LNCaP clone FGC (cell line): ENCODE measurements at places on chromosomes 12 and 14.

GRCh38 chr12:40194846-40195245 is 30.0 kb upstream of the LRRK2 start:
- no peak for DNase-seq

DNA sequence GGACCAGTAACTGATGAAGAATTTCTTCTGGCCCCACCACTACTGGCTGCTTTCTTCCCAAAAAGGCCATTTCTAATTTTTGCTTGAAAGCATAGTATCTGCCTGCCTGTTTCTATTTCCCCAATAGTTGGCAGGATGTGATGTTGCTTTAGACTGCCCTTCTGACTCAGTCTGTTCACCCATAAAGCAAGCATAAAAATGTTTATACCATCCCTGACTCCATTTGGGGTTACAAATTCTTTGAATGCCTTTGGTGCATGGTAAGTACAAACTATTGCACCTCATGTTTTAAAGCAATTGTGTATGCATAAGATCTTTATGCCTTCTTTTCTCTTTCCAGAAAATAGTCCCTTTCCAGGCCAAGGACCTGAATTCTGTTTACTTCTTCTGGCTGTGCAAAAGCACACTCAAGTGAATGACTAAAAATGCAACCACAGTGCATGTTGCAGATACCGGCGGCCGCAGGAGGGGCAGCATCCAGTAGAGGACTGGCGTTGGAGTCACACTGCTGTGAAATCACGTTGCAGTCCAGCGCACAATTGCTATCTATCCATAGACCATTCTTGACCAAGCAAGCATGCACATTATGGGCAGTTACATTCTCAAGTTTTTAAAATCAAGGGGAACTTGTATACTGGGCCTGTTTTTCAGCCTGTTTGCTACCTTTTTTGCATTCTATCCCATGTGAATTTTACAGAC is 82.4 kb downstream of the SLC5A8 start:
- no peak for DNase-seq

DNA sequence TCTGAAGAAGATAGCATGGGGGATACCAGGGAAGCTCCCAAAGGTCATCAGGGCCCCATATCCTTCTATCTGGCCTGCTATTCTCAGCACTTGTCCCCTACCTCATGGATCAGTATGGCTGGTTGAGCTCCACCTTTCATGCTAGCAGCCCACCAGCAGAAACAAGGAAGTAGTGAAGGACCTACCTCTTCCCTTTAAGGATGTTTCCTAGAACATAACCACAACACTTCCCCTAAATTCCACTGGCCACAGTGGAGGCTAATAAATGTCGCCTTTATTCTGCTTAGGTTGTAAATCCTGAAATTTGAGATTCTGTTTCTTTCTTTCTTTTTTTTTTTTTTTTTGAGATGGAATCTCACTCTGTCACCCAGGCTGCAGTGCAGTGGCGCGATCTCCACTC is 128.6 kb upstream of the PARP11 start:
- DNase-seq, result no peak

DNA sequence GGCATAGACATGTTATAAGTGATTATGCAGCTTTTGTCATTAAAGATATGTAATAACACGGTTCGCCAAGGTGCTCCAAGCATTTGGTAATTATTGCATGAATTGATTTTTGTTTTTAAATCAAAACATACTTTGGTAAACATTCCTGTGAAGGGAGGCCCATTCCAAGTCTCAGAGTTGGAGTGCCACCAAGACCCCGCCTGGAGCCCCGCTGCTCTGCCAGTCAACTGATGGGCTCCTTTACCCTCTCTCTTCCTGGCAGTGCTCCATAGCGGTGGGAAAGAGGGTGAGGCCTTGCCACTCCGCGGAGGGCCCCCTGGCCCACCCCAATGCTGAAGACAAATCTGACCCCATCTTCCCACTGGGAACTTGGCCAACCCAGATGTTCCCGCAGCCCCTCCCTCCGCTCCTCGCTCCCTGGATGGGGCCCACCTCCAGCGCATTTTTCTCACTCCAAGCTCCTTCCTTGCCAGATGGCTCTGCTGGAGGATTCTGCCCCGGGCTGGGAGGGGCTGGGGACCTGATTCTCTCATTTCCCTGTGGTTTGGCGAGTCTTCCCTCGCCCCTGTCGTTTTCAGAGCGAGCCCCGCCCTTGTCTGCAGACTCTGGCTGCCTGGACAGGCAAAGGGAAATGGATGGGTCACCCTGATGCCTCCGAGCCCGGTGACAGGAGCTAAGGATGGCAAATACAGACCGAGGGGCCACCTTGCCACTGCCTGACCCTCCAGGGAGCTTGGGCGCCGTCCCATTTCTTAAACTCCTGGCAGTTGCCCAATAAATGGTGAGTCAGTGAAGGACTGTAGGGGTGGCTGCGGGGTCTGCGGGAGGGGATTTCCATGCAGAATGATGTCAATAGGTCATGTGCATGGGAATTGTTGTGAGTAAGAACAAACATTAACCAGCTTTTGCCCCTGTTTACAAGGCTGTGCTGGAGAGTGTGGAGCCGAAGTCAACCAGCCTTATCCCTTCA is 9.2 kb upstream of the PAPLN start:
- no peak for DNase-seq

- DNase-seq, result no peak
These were observed 119.2 kb downstream of the NAV3 start for GRCh38 chr12:77949943-77950342.
